ENCODE measurements at places on chromosomes 6 and 20.

GRCh38 chr6:167643223-167643622 lies 183.5 kb upstream of the AFDN start:
- DNase-seq, result no peak

- no peak for DNase-seq
Observed at GRCh38 chr6:147087641-147088040, 116.6 kb upstream of the STXBP5 start.

DNA sequence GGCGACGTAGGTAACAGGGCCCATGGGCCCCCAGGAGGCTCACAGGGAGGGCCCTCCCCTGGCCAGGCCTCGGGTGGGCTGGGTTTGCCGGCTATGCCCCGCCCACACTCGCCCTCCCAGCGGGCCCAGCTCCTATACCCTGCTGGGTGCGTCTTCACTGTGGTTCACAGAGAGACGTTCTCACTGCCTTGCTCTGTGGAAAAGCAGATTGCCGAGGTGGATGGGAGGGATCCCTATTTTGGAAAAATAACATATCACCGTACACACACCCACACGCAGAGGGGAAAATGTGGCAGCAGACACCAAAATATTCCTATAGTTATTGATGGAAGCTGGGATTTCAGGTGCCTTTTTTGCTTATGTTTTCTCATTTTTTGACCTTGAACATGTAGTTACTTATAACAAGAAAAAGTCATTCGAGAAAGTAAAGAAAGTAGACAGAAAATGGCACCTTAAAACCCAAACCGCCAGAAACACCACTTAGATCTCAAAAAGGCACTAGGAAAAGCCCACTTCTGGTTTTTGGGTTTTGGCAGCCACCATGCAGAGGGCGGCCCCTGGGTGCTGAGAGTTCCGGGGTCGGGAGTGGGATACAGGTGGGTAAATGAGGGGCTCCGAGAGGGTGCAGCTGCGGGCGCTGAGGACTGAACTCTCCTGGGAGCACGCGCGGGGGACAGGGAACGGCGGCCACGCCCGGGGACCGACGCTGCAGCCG lies 49.4 kb downstream of the TMEM242 start:
- DNase-seq, result no peak

DNA sequence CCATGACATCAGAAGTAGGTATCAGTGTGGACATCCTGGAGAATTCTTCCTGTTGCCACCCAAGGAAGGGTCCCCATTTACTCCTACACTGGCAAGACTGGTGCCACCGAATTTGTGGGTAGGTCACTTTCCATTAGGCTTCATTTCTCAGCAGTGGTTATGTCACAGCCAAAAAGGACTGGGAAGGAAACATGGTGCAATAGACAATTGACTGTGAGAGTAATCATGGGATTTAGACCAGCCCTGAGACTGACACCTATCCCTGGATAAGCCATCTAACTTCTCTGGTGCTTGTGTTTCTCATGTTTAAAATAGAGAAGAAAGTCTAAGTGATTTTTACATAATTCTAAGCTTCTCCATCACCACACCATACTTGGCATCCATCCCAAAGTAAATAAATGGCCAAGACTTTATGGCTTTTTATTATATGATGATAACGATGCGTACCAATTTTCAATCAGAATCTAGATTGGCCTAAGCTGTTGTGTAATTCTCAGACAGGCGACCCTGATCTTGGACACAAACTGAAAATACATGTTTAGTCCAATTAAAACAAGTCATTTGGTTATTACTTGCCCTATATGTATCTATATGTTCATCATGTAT lies 10.2 kb downstream of the SMPDL3A start:
- DNase-seq, result no peak

DNA sequence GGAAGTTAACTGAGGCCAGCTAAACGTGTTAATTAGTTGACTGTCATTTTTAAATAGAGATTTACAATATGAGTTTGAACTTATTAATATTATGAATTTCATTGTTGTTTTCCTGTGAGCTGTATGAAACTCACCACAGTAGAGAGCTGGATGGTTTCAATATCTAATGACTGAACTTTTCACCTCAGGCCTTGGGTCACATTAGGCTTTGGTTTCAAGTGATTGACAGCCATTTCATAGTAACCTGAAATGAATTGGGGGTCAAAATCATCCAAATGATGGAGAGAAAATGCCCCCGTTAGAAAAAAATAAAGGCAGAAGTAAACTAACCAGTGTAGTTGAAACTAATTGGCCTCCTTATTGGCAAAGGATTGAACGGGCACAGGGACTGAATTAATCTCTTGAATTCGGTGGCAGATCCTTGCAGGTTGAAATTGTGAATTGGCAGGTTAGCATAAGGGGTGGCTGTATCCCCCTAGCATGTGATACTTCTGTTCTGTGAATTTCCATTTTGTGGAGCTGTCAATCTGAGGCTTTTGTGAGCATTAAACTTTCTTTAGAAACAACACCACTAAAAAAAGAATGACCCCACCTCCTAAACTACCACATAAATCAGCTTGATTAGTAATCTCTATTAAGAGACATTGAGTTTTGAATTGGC lies 155.1 kb upstream of the MMS22L start:
- DNase-seq, result no peak
